ENCODE measurements at places on chromosomes 5 and 9. TPM values are rescaled to one million over a fixed set of nuclear protein-coding genes. Genes with fewer than 3 reads are reported as not detected.

DNA sequence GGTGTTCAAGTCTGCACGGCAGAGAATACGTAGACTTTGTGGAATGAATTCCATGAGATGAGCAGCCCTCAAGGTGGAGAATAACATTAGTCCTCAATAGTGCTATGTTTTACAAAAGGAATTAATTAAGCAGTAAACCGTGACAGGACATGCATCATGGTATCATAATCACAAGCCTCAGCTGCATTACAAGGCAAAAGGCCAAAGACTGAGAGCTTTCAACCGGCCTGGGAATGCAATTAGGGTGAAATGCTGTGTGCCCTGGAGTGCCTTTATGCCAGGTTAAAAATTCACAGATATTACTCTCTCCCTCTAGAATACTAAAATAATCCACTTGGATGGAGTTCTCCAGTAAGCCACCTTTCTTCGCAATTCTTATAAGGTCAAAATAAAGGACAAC, 270.6 kb downstream of the MLLT3 start:
- no peak for DNase-seq

- no peak for DNase-seq
Observed at GRCh38 chr5:60888359-60889061, 44.4 kb upstream of the ELOVL7 start.

GRCh38 chr9:80791836-80792235, 897.5 kb downstream of the TLE1 start:
- DNase-seq = no peak

GRCh38 chr5:103690676-103691075, 128.1 kb upstream of the NUDT12 start:
- no peak for DNase-seq

- no peak for DNase-seq
Observed at GRCh38 chr5:142239394-142240159, 85.2 kb downstream of the SPRY4 start.

GRCh38 chr9:90813046-90813445, 11.4 kb downstream of the SYK start:
- DNase-seq = no peak

GRCh38 chr9:112535811-112536210, 49.2 kb downstream of the KIAA1958 start:
- DNase-seq = no peak

GRCh38 chr5:38453921-38454320, 102.5 kb downstream of the LIFR start:
- DNase-seq = no peak

DNA sequence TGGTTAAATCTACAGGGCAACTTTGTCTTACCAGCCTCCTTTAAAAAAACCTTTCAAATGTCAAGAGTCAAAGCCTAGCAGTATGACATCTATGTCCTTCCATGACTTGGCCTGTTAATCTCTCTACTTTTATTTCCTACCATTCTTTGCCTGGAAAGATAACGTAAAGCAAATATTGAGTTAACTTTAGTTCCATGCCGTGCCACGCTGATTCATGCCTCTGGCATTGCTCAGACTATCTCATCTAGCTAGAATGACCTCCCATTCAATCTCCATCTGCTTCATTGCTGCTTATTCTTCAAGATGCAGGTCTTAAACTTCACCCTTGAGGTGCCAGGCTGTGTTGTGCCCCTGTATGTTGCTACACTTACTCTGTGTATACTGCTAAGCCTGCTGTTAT, 729.8 kb downstream of the EFNA5 start:
- no peak for DNase-seq

Gene CYLC2
- total RNA-seq = not detected

Gene CDX1
- not detected for total RNA-seq

Gene CARTPT
- total RNA-seq = not detected

Gene SLC46A2
- not detected for total RNA-seq

- DNase-seq = no peak
Observed at GRCh38 chr9:114818178-114818577, 12.3 kb upstream of the TNFSF15 start.

GRCh38 chr5:82594097-82594496, 315.9 kb upstream of the RPS23 start:
- DNase-seq = no peak

- no peak for DNase-seq
Observed at GRCh38 chr9:4803670-4804530, 11.2 kb downstream of the RCL1 start.

- no peak for DNase-seq
Observed at GRCh38 chr5:128498844-128499455, 39.1 kb downstream of the FBN2 start.
